ENCODE measurements at places on chromosomes 5 and 9.

GRCh38 chr9:130321539-130321938 lies 56.0 kb downstream of the HMCN2 start:
- no peak for DNase-seq

GRCh38 chr9:83479765-83480164 lies 58.4 kb downstream of the FRMD3 start:
- no peak for DNase-seq

GRCh38 chr9:110752766-110753165 lies 84.2 kb downstream of the MUSK start:
- DNase-seq: no peak

- no peak for DNase-seq
These were observed 383.2 kb downstream of the PLK2 start for GRCh38 chr5:58076483-58077257.

GRCh38 chr5:149428032-149428431 lies 48.9 kb upstream of the IL17B start:
- no peak for DNase-seq

GRCh38 chr5:82793808-82794419 lies 283.3 kb downstream of the TMEM167A start:
- DNase-seq: peak; percentile 5

DNA sequence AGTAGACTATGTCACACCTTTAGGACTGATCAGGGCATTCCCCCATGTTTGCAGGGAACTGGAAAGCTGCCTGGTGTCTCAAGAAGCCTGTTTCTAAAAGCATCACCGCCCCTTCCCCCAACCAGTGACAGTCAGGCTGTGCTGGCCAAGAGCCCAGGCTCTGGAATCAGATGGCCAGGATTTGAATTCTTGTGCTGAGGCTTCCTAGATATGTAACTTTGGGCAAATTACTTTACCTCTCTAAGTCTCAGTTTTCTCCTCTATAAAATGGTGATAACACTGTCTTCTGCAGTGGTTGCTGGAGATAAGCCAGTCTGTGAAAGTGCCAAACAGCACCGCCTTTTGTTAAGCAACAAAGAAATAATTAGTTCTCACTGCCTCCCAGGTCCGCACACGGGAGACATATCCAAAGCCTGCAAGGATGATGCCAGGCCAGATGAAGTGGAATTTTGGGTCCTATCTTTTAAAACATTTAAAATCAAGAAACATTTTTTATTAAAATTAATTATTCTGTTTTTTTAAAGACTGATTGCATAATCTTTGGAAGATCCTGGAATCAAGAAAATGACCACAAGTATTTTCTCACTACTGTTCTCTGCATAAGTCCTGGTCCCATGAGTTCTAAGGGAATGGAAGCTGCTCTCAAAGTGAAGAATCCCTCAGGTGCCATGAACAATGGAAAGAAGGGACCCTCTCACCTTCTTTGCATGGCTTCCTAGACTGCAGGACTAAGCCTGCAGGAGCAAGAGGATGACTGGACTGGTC lies 13.9 kb downstream of the SLC31A2 start:
- DNase-seq: no peak

- no peak for DNase-seq
These were observed 125.0 kb downstream of the TRIO start for GRCh38 chr5:14267991-14268708.

GRCh38 chr9:16179566-16179965 lies 626.7 kb downstream of the CCDC171 start:
- DNase-seq: no peak

DNA sequence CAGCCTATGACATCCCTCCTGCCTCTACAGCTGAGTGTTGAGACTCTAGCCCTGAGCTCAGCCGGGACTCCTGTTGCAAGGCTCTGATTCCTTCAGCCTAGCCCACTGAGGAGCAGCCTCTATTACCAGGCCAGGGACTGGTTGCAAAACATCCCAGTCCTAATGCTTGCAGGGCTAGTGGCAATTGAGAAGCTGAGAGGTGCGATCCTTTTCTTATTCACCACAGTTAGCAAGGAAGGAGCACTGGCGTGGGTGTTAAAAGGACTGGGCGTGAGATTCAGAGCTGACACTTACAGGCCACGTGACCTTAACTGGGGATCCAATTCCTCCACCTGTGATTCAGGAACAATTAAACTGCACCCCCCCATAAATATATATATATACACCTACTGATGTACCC lies 58.8 kb downstream of the GARNL3 start:
- no peak for DNase-seq

GRCh38 chr5:154487541-154487940 lies 9.5 kb upstream of the HAND1 start:
- DNase-seq: no peak

GRCh38 chr5:25862276-25862675 lies 1176.1 kb downstream of the CDH9 start:
- DNase-seq: no peak

DNA sequence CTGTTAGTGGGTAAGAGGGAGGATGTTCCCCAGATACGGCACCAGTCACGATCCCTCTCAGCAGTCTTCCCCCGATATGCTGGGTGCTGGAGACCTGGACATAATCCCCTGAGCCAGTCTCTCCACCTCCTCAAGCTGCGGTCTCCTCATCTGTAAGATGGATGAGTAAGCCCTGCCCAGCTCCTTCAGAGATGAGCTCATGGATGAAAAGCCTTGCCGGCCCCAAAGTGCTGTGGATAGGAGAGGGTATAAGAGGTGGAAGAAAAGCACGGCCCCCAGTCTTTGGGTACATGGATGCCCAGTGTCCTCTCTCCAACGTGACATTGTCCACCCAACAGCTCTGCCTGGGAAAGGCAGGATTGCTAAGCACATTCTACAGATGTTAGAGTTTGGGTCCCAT lies 4.5 kb downstream of the CAMK2A start:
- DNase-seq: no peak

- DNase-seq: no peak
These were observed 56.1 kb downstream of the FGF18 start for GRCh38 chr5:171475596-171475995.

GRCh38 chr5:176750144-176750543 lies 60.2 kb upstream of the UNC5A start:
- DNase-seq: no peak

GRCh38 chr5:158451993-158452672 lies 593.2 kb upstream of the CLINT1 start:
- no peak for DNase-seq
